ENCODE measurements at places on chromosomes 5 and 9. TPM values are rescaled to one million over a fixed set of nuclear protein-coding genes. Genes with fewer than 3 reads are reported as not detected.
A peak's percentile ranks its signal among the peaks of the same experiment; 100 is the strongest.

The GPR151 gene
- total RNA-seq = not detected

The PCDHA12 gene
- total RNA-seq = not detected

DNA sequence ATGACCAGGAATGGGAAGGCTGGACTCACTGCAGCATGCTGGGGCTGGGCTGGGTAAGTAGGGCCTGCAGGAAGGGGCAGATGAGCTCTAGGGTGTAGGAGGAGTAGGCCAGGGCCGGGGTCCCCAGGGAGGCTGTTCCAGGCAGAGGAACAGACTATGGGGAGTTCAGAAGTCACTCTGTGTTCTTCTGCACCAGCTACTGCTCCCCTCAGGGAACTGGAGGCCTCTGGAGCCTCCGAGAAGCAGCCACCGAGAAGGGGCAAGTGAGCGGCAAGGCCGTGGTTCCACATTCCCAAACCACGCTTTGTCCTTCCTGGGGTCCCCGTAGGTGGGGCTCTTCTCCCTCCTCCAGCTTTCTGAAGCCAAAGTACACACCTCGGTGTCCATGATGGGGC lies 8.4 kb upstream of the SLC2A6 start:
- no peak overlapping the region for H3K27ac ChIP-seq
- DNase-seq = no peak
- H3K4me1 ChIP-seq = peaks cover 7% of the 10 kb centered on the region
- no peaks in the 10 kb centered on the region for H3K36me3 ChIP-seq
- H3K4me3 ChIP-seq = no peak overlapping the region

DNA sequence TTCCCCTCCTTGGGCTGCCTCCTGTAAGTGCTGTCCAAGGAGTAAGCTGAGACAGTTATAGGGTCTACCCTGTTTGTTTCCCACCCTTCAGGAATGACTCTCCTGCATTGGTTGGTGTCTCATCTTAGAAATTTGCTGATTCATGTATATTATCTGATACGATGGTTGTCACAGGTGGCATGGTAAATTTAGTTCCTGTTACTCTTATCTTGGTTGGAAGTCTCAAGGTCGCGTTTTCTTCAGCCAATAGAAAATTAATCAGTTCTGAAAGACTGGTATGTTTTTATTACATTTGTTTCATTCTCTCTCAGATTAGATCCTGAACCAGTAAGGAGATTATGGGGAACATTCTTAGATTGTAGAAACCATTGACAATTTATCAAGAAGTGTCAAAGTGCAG lies 42.7 kb downstream of the SCGB3A1 start:
- H3K27me3 ChIP-seq = no peaks in the 10 kb centered on the region
- peaks cover 8% of the 10 kb centered on the region for H3K4me1 ChIP-seq
- peak overlapping the region; percentile 27 for H3K27ac ChIP-seq

GRCh38 chr5:142293486-142293885 lies 31.3 kb downstream of the SPRY4 start:
- no peak overlapping the region for H3K4me3 ChIP-seq
- H3K27ac ChIP-seq = no peak overlapping the region
- peaks cover 3% of the 10 kb centered on the region for H3K4me1 ChIP-seq
- no peaks in the 10 kb centered on the region for H3K27me3 ChIP-seq
- no peak for DNase-seq

DNA sequence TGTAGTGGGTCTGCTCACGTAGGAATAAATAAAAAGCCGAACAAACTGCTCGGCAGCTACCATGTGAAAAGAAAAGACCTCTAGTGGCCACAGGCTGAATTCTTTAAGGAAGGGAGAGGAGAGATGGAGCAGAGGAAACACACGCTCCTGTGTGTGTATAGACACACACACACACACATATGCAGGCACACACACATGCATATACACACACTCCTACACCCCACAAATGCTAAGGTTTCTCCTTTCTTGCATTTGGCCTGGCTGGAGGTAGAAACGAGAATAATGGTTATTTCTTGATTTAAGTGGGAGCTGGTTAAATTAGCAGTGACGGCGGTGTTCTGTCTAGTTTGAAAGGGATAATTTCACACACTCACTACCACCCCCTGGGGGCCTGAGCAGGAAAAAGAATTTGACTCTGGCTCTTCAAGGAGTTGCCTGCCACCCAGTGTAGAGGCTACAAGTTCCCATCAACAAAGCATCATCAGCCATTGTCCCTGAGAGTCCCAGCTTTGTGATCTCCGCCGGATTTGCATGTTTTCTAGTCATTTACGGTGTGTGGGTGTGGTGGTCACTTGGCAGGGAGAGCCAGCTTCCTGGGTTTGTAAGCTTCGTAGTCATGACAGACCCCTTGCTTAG lies at the start of gene INSYN2B:
INSYN2B (minus strand) TSS at position 78 of the 636 bp plus-strand sequence. CDS start 96,597 bp downstream, outside the sequence.
- no peak within 1 kb of the TSS for H3K27ac ChIP-seq
- H3K4me1 ChIP-seq = no peaks in the 10 kb centered on the region
- peak; percentile 59 for DNase-seq
- H3K27me3 ChIP-seq = no peaks in the 10 kb centered on the region

GRCh38 chr9:16236882-16237281 lies 633.6 kb downstream of the BNC2 start:
- H3K4me3 ChIP-seq = no peak overlapping the region
- H3K27ac ChIP-seq = no peak overlapping the region
- no peaks in the 10 kb centered on the region for H3K27me3 ChIP-seq
- DNase-seq = no peak
- no peaks in the 10 kb centered on the region for H3K4me1 ChIP-seq

DNA sequence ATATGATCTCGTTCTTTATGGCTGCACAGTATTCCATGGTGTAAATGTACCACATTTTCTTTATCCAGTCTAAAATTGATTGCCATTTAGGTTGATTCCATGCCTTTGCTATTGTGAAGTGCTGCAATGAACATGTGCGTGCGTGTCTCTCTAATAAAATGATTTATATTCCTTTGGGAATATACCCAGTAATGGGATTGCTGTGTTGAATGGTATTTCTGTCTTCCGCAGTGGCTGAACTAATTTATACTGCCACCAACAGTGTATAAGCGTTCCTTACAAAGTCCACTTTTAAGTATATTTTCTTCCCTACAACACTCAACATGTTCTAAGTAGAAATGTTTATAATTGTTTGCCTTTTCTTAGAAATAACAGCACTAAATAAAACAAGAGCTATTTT lies 521.9 kb downstream of the DTWD2 start:
- no peak overlapping the region for H3K4me3 ChIP-seq
- H3K4me1 ChIP-seq = no peaks in the 10 kb centered on the region
- no peaks in the 10 kb centered on the region for H3K27me3 ChIP-seq
- H3K36me3 ChIP-seq = no peaks in the 10 kb centered on the region

DNA sequence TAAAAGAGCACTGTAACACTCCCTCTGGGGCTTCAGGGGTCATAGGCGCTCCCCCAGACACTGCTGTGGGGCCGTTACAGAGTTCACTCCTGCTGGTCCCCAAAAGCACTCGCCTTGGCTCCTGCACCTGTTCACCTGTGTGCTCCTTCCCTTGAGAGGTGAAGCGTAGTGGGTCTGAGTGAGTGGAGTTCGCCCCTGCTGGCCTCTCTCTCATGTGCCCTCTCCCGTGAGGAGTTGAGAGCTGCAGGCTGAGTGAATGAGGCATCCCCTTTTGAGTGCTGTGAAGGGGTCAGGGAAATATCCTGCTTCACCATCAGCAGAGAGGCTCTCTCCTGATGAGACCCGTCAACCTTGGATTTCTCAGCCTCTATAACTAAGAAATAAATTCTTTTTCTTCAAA lies 134.6 kb upstream of the TUT7 start:
- no peak overlapping the region for H3K4me3 ChIP-seq
- H3K36me3 ChIP-seq = no peaks in the 10 kb centered on the region
- H3K27me3 ChIP-seq = no peaks in the 10 kb centered on the region

- H3K4me1 ChIP-seq = no peaks in the 10 kb centered on the region
- no peaks in the 10 kb centered on the region for H3K36me3 ChIP-seq
These were observed 14.2 kb downstream of the UNC5A start for GRCh38 chr5:176824604-176825003.

- H3K4me1 ChIP-seq = no peaks in the 10 kb centered on the region
- no peaks in the 10 kb centered on the region for H3K36me3 ChIP-seq
- no peak for DNase-seq
- no peak overlapping the region for H3K4me3 ChIP-seq
- H3K27me3 ChIP-seq = peaks cover 14% of the 10 kb centered on the region
These were observed 205.1 kb upstream of the SGCD start for GRCh38 chr5:156121882-156122281.

DNA sequence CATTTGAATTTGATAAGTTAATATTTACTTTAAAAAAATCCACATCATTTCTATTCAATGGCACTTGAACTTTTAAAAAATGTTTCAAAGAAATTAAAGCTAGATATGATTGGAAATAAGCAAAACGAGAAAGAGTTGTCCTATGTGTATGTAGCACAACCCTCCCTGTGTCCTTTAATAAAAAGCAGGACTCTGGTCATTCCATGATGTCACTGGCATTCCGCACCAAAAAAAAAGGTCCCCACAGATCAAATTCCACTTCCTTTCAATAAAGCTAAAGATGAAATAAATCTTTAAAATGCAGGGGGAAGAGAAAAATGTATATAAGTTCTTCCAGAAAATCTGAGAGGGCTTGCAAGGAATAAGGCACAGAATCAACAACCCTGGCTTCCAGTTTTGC lies 103.8 kb downstream of the EFNA5 start:
- no peak overlapping the region for H3K27ac ChIP-seq
- no peak for DNase-seq
- H3K36me3 ChIP-seq = no peaks in the 10 kb centered on the region
- peaks cover 14% of the 10 kb centered on the region for H3K4me1 ChIP-seq

GRCh38 chr5:156879665-156880285 lies 29.7 kb downstream of the PPP1R2B start:
- no peaks in the 10 kb centered on the region for H3K27me3 ChIP-seq
- H3K27ac ChIP-seq = no peak overlapping the region
- H3K36me3 ChIP-seq = no peaks in the 10 kb centered on the region
- no peaks in the 10 kb centered on the region for H3K4me1 ChIP-seq
